Tibial artery (tissue), 4 donors: ENCODE measurements at places on chromosomes 1 and 21.

GRCh38 chr1:209835782-209836298, 8.1 kb downstream of the UTP25 start:
- H3K4me3 ChIP-seq: no peak overlapping the region
- peaks cover 76% of the 10 kb centered on the region for H3K36me3 ChIP-seq
- peaks cover 3% of the 10 kb centered on the region for H3K4me1 ChIP-seq
- DNase-seq: no peak
- no peak overlapping the region for H3K27ac ChIP-seq
- H3K27me3 ChIP-seq: no peaks in the 10 kb centered on the region

GRCh38 chr1:162302306-162303003, 74.2 kb downstream of the SPATA46 start:
- no peak overlapping the region for H3K4me3 ChIP-seq
- H3K27me3 ChIP-seq: no peaks in the 10 kb centered on the region
- no peaks in the 10 kb centered on the region for H3K36me3 ChIP-seq
- H3K27ac ChIP-seq: no peak overlapping the region

- peak overlapping the region; percentile 52 for H3K27ac ChIP-seq
- no peak overlapping the region for H3K4me3 ChIP-seq
- H3K27me3 ChIP-seq: no peaks in the 10 kb centered on the region
- no peaks in the 10 kb centered on the region for H3K36me3 ChIP-seq
- no peak for DNase-seq
- H3K4me1 ChIP-seq: peaks cover 18% of the 10 kb centered on the region
These were observed 315.5 kb downstream of the TGFB2 start for GRCh38 chr1:218660678-218661053.

DNA sequence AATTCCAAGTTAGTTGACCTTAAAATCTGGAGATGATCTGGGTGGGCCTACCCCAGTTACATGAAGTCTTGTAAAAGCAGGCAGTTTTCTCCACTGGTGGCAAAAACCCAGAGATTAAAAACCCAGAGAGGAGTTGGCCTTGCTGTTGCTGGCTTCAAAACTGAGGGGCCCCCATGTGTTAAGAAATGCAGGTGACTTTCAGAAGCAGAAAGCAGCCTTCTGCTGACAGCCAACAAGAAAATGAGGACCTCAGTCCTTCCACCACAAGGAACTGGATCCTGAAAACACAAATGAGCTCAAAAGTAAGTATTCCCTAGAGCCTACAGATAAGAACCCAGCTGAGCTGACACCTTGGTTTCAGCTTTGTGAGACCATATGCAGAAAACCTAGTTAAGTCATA, 343.7 kb upstream of the ZRANB2 start:
- H3K36me3 ChIP-seq: no peaks in the 10 kb centered on the region
- no peak overlapping the region for H3K27ac ChIP-seq
- no peak for DNase-seq
- H3K4me1 ChIP-seq: no peaks in the 10 kb centered on the region
- H3K27me3 ChIP-seq: no peaks in the 10 kb centered on the region

DNA sequence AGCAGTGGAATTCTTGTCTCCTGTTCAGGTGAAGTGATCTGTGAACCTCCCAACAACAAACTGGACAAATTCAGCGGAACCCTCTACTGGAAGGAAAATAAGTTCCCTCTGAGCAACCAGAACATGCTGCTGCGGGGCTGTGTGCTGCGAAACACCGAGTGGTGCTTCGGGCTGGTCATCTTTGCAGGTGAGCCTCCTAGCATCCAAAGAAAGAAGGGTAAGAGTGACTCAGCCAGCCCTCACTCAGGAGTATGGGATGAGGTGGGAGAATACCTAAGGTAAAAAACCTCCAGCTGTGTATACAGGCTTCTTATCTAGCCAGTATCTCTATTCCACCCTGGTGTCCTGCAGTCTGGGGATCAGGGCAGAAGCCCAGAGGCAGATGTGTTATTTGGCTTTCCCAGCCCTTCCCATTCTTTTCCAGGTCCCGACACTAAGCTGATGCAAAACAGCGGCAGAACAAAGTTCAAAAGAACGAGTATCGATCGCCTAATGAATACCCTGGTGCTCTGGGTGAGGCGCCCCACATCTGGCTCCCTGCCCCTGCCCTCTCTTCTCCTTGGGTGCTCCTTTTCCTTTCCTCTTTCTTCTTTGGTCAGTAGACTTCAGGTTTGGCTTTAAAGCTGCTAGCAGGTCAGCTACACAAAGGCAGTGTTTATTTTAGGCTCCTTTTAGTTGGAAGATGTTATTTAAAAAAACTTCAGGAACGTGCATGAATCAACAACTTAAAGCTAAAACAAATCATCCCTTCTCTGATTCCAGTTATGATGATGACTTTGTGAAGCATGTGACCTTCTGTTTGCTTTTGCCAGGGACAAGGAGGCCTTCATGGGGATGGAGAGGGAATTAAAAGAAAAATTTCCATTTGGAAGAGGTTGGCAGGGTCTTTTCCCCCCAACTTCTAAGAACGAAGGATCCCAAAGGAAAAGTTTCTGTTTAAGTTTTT, 9.0 kb downstream of the ATP8B2 start:
- DNase-seq: no peak
- H3K4me3 ChIP-seq: no peak overlapping the region
- peak overlapping the region; percentile 64 for H3K27ac ChIP-seq
- H3K27me3 ChIP-seq: no peaks in the 10 kb centered on the region
- no peaks in the 10 kb centered on the region for H3K4me1 ChIP-seq
- H3K36me3 ChIP-seq: peaks cover 78% of the 10 kb centered on the region

GRCh38 chr1:203085528-203086406, at the start of gene MYOG:
Gene MYOG (minus strand): TSS chr1:203086012. CDS start chr1:203085961, 51 bp downstream.
- no peak within 1 kb of the TSS for H3K27ac ChIP-seq
- no peak for DNase-seq
- H3K4me1 ChIP-seq: no peaks in the 10 kb centered on the region
- no peak within 1 kb of the TSS for H3K4me3 ChIP-seq

DNA sequence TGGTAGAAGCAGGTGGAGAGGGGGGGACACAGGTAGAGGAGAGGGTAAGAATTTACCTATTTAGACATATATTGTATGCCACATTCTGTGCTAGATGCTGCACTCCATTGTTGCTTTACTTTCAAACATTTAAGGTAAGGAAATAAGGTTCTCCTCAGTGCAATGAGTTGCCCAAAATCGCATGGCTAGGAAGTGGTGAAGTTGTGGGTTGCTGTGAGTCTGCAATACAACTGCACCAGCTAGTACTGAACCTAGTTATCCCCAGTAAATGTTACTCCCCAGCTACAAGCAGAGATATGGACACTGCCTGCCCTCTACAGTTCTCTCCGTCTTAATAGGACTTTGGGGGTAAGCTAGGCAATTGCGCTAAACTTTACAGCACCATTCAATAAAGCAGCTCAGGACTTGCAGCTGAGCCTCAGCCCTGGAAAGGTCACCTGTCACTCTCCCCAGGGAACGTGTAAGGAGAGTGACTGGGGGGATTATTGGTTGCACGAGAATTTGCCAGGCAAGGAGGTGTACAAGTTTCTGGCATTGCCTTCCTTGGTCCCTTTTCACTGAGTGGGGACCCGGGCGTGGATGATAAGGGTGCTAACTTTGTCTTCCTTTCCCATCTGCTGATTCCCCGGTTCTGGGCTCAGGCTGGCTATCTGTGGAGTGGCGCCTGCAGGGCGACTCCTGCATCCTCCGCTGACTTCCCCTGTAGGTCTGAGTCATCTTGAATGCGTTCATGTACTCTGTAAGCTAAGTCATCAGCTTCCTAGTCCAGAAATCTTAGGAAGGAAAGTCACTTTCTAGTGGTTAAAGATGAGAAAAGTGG, 71.3 kb upstream of the CNTN2 start:
- no peak overlapping the region for H3K4me3 ChIP-seq
- no peaks in the 10 kb centered on the region for H3K4me1 ChIP-seq
- no peaks in the 10 kb centered on the region for H3K27me3 ChIP-seq
- H3K36me3 ChIP-seq: peaks cover 7% of the 10 kb centered on the region
- H3K27ac ChIP-seq: no peak overlapping the region

DNA sequence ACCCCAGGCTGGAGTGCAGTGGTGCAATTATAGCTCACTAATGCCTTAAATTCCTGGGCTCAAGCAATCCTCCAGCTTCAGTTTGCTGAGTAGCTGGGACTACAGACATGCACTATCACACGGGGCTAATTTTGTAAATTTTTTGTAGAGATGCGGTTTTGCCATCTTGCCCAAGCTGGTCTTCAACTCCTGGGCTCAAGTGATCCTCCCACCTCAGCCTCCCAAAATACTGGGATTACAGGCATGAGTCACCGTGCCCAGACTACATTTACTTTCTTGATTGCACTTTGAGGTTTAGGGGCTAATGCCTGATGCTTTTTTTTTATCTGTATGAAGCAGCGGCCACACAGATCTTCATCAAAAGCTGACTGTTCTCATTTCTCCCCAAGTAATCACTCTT, 124.6 kb downstream of the KIF26B start:
- H3K4me1 ChIP-seq: no peaks in the 10 kb centered on the region
- no peak for DNase-seq
- no peak overlapping the region for H3K27ac ChIP-seq
- H3K4me3 ChIP-seq: no peak overlapping the region

GRCh38 chr1:4636644-4637380, 17.6 kb upstream of the AJAP1 start:
- H3K4me3 ChIP-seq: no peak overlapping the region
- H3K27ac ChIP-seq: no peak overlapping the region
- no peaks in the 10 kb centered on the region for H3K4me1 ChIP-seq
- H3K27me3 ChIP-seq: no peaks in the 10 kb centered on the region
